ENCODE measurements at places on chromosomes 7 and 10. TPM values are rescaled to one million over a fixed set of nuclear protein-coding genes. Genes with fewer than 3 reads are reported as not detected.

DNA sequence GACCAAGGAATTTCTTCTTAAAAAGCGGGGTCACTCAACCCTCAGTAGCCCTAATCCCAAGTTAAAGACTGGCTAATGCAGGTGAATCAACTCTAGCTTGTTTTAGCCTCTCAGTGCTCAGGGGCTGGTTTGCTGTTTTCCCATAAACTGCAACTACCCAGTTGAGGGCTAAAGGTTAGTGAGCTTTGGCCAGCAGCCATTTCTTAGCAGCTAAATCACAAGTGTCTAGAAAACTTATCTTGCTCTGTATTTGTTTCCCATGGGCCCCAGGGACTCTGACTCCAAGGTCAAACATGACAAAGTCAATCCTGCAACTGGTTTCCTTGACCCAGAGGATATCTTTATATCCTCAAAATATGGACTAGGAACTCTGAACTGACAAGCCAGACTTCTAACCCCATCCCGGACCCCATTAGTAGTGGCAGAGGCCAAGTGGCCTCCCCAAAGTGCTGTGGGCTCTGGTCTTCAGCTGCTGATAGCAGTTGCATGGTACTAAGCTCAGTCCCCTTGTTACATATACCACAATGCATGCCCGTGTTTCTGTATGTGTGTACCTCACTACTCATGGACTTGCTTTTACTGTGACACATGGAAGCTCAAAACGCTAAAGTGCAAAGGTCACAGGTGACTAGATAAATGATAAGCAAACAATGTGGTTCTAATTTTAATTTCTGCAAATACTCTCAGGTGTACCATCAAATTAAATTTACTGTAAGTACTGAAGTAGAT, 793.0 kb upstream of the IGFBP3 start:
- H3K27me3 ChIP-seq: no peaks in the 10 kb centered on the region
- H3K4me1 ChIP-seq: no peaks in the 10 kb centered on the region
- no peaks in the 10 kb centered on the region for H3K36me3 ChIP-seq
- H3K4me3 ChIP-seq: no peak overlapping the region

DNA sequence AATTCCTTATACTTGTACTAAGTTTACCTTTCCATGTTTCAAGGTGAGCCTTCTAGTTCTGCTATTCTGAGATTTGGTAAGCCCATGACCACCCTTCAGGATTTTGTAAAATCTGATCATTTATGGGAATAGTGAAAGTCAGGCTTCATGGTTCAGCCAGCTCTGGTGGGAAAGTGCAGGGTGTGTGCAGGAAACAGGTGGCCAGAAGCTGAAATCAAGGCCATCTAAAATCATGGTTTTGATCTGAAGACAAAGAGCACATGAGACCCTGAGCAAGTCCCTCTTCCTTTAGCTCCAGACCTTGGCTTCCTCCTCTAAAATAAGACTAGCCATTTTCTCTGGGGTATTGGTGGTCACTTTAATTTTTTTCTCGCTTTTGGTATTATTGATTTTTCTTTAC, 91.3 kb downstream of the CALD1 start:
- no peak overlapping the region for H3K27ac ChIP-seq
- peaks cover 14% of the 10 kb centered on the region for H3K4me1 ChIP-seq
- DNase-seq: no peak

DNA sequence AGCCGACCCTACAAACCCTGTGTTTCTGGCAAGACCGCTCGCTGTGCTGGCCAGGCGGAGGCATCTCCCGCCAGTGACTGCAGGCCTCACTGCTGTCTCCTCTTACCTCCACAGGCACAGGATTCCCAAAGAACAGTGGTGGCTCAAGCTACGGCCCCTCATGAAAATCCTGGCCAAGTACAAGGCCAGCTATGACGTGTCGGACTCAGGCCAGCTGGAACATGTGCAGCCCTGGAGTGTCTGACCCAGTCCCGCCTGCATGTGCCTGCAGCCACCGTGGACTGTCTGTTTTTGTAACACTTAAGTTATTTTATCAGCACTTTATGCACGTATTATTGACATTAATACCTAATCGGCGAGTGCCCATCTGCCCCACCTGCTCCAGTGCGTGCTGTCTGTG, 36.2 kb downstream of the PITRM1 start:
- H3K36me3 ChIP-seq: no peaks in the 10 kb centered on the region
- H3K4me1 ChIP-seq: no peaks in the 10 kb centered on the region
- H3K4me3 ChIP-seq: no peak overlapping the region
- no peaks in the 10 kb centered on the region for H3K27me3 ChIP-seq
- H3K27ac ChIP-seq: no peak overlapping the region

GRCh38 chr7:71112436-71112835, 19.5 kb upstream of the GALNT17 start:
- no peaks in the 10 kb centered on the region for H3K4me1 ChIP-seq
- no peaks in the 10 kb centered on the region for H3K27me3 ChIP-seq
- no peak overlapping the region for H3K4me3 ChIP-seq

- no peaks in the 10 kb centered on the region for H3K27me3 ChIP-seq
- H3K4me3 ChIP-seq: no peak overlapping the region
- no peak overlapping the region for H3K27ac ChIP-seq
- DNase-seq: no peak
- H3K4me1 ChIP-seq: no peaks in the 10 kb centered on the region
Observed at GRCh38 chr10:50033481-50033880, 34.3 kb upstream of the WASHC2A start.

GRCh38 chr10:84933402-84933801, 605.0 kb downstream of the CCSER2 start:
- no peak overlapping the region for H3K4me3 ChIP-seq
- no peaks in the 10 kb centered on the region for H3K4me1 ChIP-seq
- no peak for DNase-seq
- H3K27ac ChIP-seq: no peak overlapping the region
- no peaks in the 10 kb centered on the region for H3K27me3 ChIP-seq

DNA sequence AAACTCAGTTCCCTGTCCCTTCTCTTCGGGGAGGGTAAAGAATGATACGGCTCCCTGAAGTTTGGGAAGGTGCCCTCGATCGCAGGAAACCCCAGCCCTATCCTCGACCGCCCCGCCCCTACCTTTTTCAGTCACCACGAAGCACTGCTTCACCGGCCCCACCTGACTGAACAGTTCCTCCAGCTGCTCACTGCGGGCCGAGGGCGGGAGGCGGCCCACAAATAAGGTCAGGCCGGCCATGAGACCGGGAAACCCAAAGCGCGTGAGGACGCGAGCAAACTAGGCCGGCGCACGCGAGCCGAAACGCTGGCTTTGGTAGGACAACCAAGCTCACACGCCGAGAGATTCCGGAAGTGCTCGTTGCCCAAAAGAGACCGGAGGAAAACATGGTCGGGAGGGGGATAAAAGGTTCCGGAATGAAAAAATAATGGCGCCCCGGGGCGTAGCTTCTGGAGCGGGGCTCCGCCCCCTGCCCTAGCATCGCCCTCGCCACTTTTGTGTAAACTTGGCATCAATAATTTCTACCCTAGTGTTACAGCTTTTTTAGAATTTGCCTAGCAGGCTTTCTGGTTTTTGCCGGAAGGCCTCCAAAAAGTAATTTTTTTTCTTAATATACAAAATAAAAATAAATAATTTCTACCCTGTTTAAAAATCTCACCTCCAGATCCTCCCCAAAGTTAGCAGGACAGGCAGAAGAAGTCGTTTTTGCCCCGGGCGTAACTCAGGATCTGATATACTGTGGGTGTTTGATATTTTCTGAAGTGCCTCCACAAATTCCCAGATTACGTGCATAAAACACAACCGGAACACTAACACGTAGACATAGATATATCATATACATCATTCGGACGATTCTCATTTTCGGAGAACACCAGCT, at the start of gene RBM28:
TSS of gene RBM28 (minus strand) at position 355 of the 877 bp plus-strand sequence. CDS start at position 240, 115 bp downstream.
- H3K27me3 ChIP-seq: peaks cover 16% of the 10 kb centered on the region
- peak within 1 kb of the TSS; percentile 66 for H3K27ac ChIP-seq
- H3K4me1 ChIP-seq: peaks cover 3% of the 10 kb centered on the region
- no peaks in the 10 kb centered on the region for H3K36me3 ChIP-seq
- peak within 1 kb of the TSS; percentile 75 for H3K4me3 ChIP-seq

The LEP gene
- not detected for total RNA-seq

- peaks cover 20% of the 10 kb centered on the region for H3K27me3 ChIP-seq
- peaks cover 5% of the 10 kb centered on the region for H3K4me1 ChIP-seq
- peak within 1 kb of the TSS; percentile 50 for H3K4me3 ChIP-seq
- H3K36me3 ChIP-seq: no peaks in the 10 kb centered on the region
- DNase-seq: peak; percentile 94
- no peak within 1 kb of the TSS for H3K27ac ChIP-seq
Observed at GRCh38 chr10:80356563-80356988, at the start of the genes DYDC1 and DYDC2. Gene DYDC1 (minus strand): TSS chr10:80356755. CDS start chr10:80352601, 4,154 bp downstream. Gene DYDC2 (plus strand): TSS chr10:80356781. CDS start chr10:80362444, 5,663 bp downstream.

DNA sequence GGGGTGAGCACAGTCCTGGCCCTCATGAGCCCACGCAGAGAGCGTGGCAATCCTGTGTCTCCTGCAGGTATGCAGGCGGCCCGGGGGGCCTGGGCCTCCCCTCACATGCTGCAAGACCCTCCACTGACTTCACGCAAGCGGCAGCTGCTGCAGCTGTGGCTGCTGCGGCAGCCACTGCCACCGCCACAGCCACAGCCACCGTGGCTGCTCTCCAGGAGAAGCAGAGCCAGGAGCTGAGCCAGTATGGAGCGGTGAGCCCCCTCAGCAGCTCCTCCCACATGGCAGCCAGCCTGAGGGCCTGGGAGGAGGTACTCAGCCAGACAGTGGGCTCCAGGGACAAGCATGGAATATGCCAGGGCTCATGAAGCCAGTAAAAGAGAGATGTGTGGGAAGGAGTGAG, 8.7 kb downstream of the ZMIZ2 start:
- no peak overlapping the region for H3K27ac ChIP-seq
- no peak overlapping the region for H3K4me3 ChIP-seq
- no peak for DNase-seq
- no peaks in the 10 kb centered on the region for H3K4me1 ChIP-seq

The TSPAN12 gene
- total RNA-seq: 17.3 TPM

DNA sequence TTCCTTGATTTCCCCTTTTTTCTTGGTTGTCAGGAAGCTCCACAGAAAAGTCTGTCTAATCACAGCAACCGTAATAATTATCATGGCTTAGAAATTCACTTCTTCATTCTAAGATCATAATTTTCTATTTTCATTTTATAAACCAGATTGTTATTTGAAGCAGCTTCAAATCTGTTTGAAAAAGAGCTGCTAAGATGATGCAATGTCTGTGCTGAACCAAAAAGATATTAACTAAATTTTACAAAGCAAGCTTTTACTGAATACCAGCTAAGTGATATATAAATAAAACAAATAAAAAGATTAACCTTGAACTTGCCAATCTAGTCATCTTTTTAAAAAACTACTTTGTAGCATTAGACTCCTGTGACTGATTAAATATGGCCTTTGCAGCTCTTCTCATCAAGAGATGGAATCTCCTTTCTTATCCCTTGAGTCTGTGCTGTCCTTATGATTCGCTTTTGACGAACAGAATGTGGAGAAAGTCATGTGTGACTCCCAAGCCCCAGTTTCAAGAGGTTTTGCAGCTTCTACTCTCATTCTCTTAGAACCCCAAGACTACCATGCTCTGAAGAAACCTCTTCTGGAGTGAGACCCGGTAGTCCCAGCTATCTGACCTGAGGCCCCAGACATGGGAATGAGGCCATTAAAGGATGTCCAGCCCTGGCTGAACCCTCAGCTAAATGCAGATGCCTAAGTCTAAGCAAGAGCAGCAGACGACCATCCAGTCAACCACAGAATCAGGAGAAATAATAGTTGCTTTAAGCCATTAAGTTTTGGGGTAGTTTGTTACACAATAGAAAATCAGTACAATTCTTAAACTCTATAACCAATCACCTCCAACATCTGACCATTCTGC, 14.4 kb downstream of the NAMPT start:
- peaks cover 22% of the 10 kb centered on the region for H3K36me3 ChIP-seq
- no peak for DNase-seq
- H3K27me3 ChIP-seq: no peaks in the 10 kb centered on the region
- H3K4me1 ChIP-seq: no peaks in the 10 kb centered on the region

DNA sequence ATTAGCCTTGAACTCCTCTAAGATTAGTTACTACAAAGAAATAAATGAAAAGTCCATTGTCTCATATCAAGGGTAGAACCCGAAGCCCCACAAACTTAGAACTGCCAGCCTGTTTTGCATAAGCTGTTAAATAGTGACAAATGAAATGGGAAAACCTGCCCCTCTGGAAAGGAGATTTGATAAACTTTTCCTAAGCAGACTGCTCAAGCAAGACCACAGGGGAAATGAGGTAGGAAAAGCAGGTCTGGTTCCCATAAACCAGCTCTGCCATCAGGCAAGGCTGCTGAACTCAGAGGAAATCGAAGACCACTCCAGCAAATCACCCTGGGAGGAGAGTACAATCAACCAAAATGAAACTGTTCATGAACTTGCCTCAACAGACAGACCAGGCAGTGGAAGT, 181.5 kb upstream of the AOAH start:
- H3K4me1 ChIP-seq: peaks cover 8% of the 10 kb centered on the region
- no peaks in the 10 kb centered on the region for H3K36me3 ChIP-seq
- H3K27ac ChIP-seq: no peak overlapping the region
- H3K27me3 ChIP-seq: no peaks in the 10 kb centered on the region
- no peak for DNase-seq

- no peak overlapping the region for H3K27ac ChIP-seq
- H3K36me3 ChIP-seq: no peaks in the 10 kb centered on the region
- DNase-seq: no peak
- no peaks in the 10 kb centered on the region for H3K27me3 ChIP-seq
- H3K4me1 ChIP-seq: peaks cover 56% of the 10 kb centered on the region
Observed at GRCh38 chr10:35399414-35400009, 63.2 kb downstream of the CCNY start.

- no peaks in the 10 kb centered on the region for H3K36me3 ChIP-seq
- no peaks in the 10 kb centered on the region for H3K4me1 ChIP-seq
- H3K27ac ChIP-seq: no peak overlapping the region
- H3K4me3 ChIP-seq: no peak overlapping the region
- peaks cover 42% of the 10 kb centered on the region for H3K27me3 ChIP-seq
- no peak for DNase-seq
Observed at GRCh38 chr10:49633327-49634068, 19.7 kb downstream of the CHAT start.
